ENCODE measurements at places on chromosomes 6 and 20.

DNA sequence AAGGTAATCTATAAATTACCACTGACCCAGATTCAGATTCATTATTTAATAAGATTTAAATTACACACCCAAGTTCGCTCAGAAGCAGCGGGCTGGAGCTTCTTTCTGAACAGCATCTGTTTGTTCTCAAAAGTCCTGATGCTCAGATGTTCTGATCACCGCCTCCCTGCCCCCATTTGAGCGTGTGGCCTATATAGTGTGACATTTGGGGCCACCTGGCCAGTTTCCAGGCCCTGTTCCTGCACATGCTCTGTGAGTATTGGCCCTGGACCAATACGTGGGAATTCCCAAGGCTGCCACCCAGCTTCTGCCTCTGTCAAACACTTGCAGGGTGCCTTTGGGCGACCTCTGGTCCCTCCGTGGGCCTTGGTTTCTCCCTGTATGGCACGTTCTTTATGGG lies 228.8 kb downstream of the TFAP2C start:
- no peak for DNase-seq

- no peak for DNase-seq
Measured at GRCh38 chr20:2889209-2889608, 15.9 kb downstream of the PTPRA start.

GRCh38 chr6:144675231-144675861 lies 390.2 kb downstream of the UTRN start:
- no peak for DNase-seq

DNA sequence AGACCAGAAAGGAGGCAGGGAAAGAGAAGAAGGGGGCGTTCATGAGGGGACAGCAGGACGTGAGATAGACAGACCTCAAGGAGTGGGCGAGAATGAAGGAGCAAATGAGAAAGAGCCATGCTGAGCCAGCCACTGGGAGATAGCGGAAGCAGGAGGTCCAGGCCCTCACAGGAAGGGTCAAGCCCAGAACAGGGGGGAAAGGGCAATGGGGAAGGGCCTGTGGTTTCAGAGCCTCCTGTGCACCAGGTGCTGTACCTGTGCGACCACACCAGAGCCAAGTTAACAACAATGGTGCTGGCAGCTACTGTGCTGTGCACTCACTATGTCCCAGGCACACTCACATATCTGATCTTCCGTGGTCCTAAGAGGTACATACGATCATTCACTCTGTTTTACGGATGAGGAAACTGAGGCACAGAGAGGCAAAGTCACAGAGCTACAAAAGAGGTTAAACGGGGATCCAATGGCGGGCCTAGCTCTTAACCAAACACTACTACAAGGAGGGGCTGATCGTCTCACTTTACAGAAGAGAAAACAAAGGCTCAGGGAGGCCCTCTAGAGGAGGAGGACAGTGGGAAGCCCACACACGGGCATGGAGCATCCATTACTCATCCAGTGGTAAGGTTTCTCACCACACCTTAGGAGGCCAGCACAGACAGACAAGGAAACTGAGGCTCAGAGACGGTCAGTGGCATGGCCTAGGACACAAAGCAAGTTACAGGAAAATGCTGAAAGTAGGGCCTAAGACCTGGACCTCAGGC lies 129.1 kb downstream of the PREX1 start:
- DNase-seq: no peak

DNA sequence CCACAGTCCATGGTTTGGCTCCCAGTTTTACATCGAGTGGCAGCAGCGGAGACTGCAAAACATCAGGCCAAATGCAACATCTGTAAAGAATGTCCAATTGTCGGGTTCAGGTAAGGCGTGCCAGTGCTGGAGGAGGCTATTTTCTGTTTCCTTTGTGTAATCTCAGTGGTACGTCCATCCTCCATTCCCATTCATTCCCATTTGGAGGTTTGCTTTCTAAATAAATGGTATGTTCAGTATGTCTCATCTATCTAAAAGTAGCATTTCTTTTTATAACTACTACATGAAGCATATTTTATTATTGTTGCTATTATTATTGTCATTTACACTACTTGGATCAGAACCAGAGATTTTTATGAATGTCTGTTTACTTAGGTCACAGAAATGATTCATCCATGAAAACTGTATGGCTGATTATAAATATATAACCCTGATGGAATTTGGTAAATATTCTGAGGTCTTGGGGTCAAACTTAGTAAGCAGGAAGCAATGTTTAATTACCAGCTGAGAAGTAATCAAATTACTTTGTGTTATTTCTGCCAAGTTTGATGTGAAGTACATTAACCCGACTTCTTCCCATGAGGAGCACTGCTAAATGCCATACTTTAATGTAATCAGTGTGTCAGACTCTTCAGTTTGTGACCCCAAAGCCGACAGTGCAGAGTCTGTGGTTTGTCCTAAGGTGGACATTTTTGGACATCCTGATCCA lies 512.9 kb downstream of the UTRN start:
- DNase-seq: no peak

GRCh38 chr6:109073344-109074132 lies 21.1 kb downstream of the SESN1 start:
- no peak for DNase-seq

DNA sequence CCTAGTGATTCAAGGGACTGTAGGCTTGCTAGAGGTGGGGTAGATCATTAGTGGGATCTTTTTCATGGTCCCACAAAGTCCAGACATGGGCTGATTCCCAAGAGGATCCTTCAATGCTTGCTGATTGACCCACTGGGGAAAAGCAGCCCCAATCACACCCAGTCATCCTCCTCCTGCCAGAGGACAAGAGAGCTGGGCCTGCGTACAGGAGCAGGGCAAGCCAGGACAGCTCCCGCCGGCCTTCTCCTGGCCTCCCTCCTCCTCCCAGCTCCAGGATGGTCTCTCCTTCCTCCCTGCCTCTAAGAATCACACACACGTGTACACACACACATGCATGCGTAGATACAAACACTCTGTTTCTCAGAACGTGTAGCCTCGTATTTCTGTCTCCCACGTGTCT lies 27.0 kb downstream of the KCNK15 start:
- DNase-seq: no peak

Data from stimulated activated CD4-positive, alpha-beta T cell treated with anti-CD3 and anti-CD28 coated beads, Interleukin-12 subunit alpha, Interleukin-12 subunit beta, amount 100 ng/mL, for 4 hours (primary cell).